ENCODE measurements at places on chromosomes 16 and 17.

- DNase-seq, result no peak
These were observed 27.7 kb downstream of the COTL1 start for GRCh38 chr16:84589975-84590719.

- no peak for DNase-seq
These were observed 414 bp downstream of the NARF start for GRCh38 chr17:82458885-82459424.

DNA sequence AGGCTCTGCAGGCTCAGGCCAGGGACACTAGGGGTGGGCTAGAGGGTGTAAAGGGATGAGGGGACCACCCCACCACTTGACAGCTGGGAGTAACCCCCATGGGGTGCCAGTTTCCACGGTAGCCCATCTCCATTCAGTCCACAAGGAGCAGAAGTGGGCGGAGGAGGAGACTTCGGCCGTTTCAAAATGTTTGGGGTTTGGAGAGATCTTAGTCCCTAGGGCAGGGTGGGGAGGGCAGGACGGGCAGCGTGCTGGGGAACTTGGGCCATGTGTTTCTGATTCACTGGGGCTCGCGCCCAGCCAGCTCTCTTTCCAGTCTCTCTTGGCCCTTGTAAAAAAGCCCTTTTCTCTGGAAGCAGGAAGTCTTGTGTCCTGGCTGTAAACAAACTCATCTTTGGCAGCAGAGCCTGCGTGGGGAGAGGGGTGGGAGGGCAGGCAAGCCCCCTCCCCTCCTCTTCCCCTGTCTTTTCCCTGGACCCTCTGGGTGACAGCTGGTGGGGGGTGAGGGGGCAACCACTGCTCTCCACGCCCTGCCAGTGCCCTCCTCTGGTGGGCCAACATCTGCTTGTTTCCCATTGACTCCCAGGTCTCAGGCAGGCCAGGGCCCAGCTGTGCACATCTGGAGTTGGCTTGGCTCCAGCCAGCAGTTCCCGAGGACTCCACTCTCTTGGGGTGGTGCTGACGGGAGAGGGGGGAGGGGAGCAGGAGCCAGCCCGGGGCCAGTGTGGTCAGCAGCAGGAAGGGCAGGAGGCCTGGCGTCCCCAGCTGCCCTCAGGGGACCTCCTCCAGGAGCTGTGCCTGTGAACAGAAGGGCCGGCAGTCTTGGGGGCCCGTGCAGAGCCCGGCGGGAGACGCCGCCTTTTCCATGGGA is 8.1 kb downstream of the CYGB start:
- no peak for DNase-seq

- DNase-seq, result no peak
These were observed 41.5 kb downstream of the LDHD start for GRCh38 chr16:75074920-75075687.

DNA sequence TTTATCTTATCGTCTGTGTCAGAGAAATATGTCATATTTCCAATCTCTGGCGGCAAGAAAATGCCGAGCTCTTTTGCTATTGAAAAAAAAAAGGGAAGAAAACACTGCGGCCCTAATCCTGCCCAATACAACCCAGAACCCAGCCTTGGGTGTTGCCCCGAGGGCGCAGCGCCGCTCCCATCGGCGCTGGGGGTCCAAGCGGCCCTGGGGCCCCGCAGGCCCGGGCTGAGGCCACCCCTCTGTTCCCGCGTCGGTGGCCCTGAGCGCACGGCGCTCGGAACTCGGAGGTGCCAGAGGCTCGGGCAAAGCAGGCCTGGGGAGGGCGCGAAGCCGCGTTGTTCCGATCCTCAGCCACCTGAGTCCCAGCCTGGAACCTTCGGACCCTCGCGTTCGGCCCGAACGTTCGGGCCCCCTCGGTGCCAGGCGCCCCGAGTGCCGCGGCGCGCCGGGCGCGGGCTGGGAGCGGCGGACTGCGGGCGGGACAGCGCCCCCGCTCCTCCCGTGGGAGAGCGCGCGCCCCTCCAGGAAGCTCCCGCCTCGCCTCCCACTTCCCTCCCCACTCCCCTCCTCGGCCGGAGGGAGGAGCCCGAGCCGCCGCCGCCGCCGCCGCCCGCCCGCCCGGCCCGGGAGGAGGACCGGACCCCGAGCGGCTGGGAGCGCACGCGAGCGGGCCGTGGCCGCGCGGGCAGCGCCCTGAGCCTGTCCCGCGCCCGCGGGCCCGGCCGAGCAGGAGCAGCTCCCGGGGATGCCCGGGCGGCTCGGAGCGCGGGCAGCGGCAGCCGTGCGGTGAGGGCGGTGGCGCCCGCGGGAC is at the start of gene CPNE2:
Gene CPNE2, plus strand, starts transcription at position 609 of the 811 bp plus-strand sequence. CDS start 18,160 bp downstream, outside the sequence.
- peak; percentile 47 for DNase-seq

DNA sequence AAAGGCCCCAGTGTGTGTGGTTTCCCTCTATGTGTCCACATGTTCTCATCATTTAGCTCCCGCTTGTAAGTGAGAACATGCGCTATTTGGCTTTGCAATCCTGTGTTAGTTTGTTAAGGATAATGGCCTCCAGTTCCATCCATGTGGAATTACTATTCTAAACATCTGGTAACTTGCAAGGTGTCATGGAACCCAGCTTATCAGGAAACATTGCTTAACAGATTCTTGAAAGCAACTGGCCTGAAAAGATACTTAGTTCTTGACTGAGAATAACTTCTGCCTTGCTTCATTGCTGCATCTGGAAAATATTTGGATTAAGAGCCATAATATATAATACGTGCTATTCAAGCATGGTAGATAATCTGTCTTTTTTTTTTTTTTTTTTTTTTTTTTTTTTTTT is 27.8 kb downstream of the PAFAH1B1 start:
- no peak for DNase-seq

DNA sequence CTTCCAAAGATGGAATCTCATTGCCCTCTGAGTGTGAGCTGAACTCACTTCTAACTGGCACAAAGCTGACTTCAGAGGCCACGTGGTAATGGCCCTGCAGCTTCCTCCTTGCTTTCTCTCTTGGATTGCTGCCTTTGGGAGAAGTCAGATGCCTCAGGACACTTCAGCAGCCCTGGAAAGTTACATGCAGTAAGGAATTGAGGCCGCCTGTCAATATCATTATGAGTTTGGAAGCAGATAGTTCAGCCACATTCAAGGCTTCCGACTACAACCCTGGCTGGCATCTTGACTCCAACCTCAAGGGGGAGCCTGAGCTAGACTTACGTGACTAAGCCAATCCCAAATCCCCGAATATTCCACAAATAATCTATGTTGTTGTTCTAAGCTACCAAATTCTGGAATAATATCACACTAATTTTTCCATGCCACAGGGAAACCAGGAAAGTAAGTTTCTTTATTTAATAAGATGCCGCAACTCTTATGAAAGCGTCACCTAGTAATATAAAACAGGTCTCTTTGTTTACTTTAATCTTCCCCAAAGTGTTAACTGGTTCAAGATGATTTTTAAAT is 13.6 kb downstream of the CEP20 start:
- DNase-seq, result no peak

DNA sequence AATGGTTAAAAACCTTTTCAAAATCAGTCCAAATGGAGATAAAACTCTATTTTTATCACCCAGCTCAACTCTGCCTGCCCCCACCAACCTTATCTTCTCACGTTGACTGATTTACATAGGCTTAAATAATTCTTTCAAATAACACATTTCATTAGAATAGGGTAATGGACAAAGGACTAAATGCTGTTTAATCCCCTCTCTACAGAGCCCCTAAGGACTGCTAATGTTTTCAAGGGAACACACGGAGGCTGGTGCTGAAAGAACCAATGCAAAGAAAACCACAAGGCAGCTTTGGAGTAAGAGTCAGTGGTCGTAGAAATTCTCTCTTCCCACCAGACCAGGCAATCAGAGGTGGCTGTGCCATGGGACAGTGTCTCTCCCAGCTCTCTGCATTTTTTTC is 445.7 kb upstream of the MAF start:
- DNase-seq, result no peak

- DNase-seq, result no peak
These were observed 4.2 kb downstream of the ITGB3 start for GRCh38 chr17:47257651-47258339.

DNA sequence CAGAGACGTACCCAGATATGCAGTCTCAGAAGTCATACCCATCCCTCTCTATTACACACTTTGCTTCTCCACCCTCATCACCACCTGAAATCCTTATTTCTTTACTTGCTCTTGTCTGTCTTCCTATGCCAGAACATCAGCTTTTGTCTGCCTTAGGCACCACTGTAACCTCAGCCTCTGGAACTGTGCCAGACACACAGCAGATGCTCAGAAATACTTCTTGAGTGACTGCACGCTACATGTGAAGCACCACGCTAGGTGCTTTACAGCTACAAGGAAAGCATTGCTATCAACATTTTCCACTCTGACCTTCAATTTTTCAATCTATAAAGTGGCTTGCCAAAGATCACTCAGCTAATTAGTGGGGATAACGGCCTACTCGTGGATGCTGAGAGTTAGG is 226.8 kb downstream of the CHD9NB start:
- DNase-seq, result no peak

GRCh38 chr16:57998486-57998885 is 2.0 kb downstream of the ZNF319 start:
- DNase-seq, result no peak

DNA sequence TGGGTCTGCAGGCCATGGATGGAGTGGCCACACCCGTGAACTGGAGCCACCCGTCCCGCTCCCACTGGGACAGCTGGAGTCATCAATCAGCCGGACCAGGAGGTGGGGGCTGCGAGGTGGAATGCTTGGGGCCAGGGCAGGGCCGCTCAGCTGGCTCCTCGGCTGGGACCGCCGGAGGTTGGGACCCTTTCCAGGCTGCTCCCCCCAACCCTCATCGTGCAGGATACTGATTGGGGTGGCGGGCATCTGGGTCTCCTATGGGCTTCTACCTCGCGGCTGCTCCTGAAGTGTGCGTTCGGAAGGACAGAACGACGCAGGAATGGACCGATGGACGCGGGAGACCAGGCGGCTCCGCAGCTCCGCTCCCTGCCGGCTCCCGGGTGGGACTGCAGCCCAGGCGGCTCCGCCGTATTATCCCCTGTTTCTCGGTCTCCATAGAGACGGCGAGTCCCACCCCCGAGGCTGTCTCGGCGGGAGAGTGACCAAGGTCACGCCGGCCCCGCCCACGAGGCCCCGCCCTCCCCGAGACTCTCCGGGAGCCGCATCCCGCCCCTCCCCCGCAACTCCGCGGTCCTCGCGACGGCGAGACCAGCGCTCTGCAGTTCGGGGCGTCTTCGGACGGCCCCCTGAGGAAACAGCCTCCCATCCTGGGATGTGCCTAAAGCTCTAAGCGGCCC is at the start of gene TPPP3:
Gene TPPP3, minus strand, starts transcription at position 388 of the 677 bp plus-strand sequence. CDS start 2,387 bp downstream, outside the sequence.
- DNase-seq, result peak; percentile 68

DNA sequence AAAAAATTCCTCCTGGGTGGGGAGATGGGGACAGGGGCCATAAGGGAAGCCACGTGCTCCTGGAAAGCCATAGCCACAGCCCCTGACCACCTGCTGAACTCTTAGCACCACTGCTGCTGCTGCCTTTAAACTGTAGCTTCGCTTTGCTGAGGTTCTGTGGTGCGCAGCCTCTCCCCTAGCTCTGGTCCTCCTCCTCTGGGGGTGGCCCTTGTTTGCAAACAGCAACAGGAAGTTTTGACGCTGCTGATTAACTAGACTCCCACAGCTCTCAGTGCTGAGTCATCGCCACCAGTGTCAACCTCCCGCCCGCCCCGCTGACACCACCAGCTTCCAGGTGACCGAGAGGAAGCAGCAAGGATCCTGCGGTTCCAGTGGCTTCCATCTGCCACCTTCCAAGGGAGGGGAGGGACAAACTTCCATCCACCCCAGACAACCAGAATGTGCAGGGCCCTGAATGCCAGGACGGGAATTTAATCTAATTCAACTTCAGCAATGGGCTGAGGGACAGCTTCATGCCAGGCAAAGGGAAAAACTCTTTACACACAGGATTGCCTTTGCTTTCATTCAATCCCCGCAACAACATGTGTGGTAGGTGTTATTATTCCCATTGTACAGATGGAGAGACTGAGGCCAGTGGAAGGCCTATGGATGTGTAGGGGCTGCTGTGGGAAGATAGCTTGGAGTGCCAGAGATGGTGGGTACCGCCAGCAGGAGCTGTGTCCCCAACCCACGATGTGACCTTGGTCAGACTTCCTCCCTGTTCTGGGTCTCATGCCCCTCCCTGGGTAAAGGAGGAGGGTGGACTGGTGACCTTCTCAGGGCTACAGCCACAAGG is 8.1 kb upstream of the KIFC3 start:
- peak; percentile 38 for DNase-seq

- DNase-seq, result no peak
These were observed 993 bp downstream of the MMP25 start for GRCh38 chr16:3047387-3047720.

- peak; percentile 39 for DNase-seq
These were observed 1.3 kb upstream of the SOCS1 start for GRCh38 chr16:11257131-11257938.

Data from progenitor cell of endocrine pancreas (in vitro differentiated cells).